ENCODE measurements at places on chromosomes 4 and X.

GRCh38 chr4:150418757-150419410 is 163.1 kb upstream of the MAB21L2 start:
- DNase-seq = no peak

DNA sequence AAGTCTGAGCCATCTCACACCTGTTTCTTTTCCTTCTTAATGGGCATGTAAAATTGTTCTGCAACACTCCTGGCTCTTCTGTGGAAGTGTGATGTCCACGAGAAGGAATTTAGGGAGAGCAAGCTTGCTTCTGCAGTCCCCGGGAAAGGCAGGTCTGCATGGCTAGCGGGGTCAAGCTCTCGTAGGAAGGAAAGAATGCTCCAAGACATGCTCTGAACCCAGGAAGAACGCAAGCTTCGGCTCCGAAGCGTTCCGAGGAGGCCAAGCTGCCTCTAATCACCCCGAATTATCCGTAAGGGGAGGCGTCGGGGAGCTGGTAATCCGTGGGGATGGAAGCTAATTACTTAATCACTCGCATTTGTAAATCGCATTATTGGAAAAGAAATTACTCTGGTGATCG is 177.7 kb downstream of the CRLF2 start:
- no peak for DNase-seq

- DNase-seq = no peak
Measured at GRCh38 chr4:17448689-17449088, 63.2 kb downstream of the QDPR start.

- DNase-seq = no peak
Measured at GRCh38 chrX:147072747-147073146, 258.2 kb upstream of the CXorf51A start.

DNA sequence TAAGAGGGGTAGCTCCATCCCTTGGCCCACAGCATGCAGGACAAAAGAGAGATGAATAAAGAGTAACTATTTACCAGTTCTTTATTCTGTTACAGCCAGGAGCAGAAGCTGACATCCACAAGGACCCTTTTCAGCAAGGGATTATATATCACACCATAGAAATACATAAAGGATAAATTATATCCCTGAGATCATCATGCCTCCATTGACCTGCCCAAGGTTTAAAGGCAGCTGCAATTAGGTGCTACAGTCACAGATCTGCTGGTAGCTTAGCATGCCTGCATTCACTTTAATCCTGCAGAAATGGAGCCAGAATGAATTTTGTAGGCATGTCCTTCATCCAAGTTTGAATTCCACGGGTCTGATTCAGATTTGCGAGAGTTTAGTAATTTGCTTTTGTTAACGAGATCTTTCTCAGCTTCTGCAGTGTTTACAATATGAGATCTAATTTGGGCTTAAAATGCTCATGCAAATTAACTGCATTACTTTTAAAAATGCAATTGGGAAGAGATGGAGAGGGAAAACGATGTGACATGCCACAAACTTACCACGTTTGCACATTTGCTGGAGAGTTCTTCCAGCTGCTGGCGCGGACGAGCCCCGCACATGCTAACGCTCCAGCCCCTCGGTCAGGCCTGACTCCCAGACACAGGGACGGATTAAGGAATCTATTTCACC is 327.0 kb upstream of the NOCT start:
- DNase-seq = no peak

GRCh38 chr4:74378573-74378972 is 13.6 kb downstream of the EREG start:
- DNase-seq = no peak

GRCh38 chr4:129254526-129254925 is 158.6 kb downstream of the C4orf33 start:
- DNase-seq = no peak

DNA sequence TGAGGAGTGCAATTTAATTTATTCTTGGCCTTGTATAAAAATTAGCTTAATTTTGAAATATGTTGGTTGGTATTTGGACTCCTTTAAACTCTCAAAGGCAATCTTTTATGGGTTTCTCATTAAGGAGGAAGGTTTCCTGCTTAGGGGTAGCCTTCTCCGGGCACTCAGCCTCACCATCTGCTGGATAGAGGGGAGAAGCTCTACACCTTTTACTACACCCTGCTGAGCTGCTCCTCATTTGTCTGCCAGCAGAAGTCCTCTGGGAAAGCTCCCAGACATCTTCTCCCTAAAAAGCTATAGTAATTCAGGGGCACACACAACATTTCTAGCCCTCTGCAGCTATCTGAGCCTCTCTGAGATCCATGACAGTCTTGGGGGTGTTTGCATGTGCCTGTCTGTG is 179.1 kb downstream of the SOWAHB start:
- DNase-seq = no peak

DNA sequence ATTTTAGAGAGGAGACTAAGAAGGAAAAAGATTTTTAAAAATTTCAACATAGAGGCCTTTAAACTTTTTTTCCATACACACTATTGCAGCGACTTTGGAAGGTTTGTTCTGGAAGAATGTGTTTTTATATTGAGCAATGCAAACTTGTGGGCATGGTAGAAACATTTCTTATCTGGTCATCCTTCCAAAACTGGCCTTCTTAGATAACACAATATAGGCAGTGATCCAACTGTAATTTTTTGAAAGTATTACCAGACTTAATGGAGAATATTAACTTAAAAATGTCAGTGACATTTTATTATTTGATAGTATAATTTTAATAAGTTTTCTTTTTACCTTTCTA is 25.6 kb downstream of the FHDC1 start:
- no peak for DNase-seq

DNA sequence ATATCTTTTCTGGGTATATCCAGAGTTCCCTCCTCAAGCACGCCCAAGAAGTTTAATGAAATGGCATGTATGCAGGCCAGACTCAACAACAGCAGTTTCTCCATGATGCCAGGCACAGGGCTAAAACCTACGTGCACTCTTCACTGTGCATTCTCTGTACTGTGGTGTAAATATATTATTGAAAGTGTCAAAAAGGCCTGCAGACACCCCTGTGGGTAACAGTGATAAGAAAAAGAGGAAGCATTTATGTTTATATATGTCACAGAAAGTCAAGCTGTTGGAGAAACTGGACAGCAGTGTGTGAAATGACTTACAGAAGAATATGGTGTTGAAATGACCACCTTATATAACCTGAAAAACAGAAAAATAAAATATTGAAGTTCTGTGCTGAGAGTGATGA is 29.6 kb upstream of the DCAF8L1 start:
- no peak for DNase-seq

- DNase-seq = no peak
Measured at GRCh38 chr4:15720851-15721250, 18.0 kb downstream of the BST1 start.

GRCh38 chr4:3672465-3672831 is 93.7 kb upstream of the ADRA2C start:
- no peak for DNase-seq

GRCh38 chrX:80022363-80023031 is 7.9 kb downstream of the TBX22 start:
- no peak for DNase-seq

DNA sequence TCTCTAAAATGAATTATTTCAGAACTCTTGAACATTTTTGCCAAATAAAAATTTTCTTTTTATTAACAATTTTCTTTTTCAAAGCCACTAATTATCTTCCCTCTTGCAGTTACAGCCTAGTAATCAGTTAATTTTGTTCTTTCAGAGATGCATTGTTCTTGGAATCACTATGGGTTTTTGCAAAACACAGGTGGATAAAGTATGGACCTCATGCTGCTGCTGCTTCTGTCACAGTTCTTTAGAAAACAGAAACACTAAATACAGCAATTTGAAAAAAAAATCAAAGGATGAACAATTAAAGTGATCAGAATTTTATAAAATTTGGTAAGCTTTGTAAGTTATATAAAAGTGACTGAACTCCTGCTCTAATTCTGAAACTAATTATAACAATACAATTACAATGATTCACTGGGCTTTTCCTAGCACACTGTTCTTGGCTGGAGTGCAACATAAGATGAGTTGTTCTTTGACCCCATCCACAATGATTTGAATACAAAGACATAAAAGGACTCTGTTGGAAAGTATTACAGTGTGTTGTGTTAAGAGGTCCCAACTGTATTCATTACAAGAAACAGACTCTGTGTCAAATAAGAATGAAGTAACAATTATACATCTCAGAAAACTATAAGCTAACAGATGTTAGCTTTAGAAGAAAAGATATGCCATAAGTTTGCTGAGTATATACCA is 59.4 kb upstream of the GK2 start:
- no peak for DNase-seq

DNA sequence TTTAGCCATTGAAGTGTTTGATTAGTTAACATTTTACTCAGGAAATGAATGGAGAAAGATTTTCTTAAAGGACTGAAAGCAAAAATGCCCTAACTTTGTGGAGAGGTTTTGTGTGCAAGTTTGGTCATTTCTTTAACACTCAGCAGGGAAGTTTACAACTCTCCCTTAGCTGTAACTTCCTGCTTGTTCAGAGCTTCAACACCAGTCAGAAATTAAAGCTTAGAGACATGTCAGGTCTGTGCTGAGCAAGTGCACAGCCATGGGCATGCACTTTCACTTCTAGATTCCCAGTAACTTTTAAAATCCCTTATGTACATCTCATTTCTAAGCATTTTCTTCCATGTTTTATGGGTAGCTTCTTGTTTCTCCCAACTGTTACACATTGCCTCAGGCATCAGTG is 326.0 kb downstream of the ACTRT1 start:
- no peak for DNase-seq

GRCh38 chr4:150321113-150321512 is 242.9 kb downstream of the DCLK2 start:
- no peak for DNase-seq

DNA sequence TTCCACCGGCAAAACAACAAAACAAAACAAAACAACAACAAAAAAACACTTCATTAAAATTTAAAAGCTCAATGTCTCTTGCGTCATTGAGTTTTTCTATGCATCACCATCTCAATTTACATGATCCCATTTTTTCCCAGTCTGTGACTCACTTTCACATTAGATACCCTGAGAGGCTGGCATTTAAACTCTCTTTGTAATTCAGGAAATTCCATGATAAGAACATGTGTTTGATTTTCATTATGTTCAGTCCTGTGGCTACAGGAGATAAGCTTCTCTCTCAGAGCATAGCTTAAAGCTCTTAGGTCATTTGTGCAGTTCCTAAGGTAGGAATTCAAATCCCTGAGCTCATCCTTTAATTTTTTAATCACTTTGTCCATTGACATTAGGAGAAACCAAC is 104.6 kb downstream of the NBDY start:
- no peak for DNase-seq

- DNase-seq = no peak
Measured at GRCh38 chrX:7346021-7346420, 198.1 kb upstream of the PUDP start.

GRCh38 chr4:80035336-80035735 is 37.7 kb downstream of the ANTXR2 start:
- no peak for DNase-seq

- no peak for DNase-seq
Measured at GRCh38 chrX:118324588-118324987, 21.3 kb upstream of the WDR44 start.

DNA sequence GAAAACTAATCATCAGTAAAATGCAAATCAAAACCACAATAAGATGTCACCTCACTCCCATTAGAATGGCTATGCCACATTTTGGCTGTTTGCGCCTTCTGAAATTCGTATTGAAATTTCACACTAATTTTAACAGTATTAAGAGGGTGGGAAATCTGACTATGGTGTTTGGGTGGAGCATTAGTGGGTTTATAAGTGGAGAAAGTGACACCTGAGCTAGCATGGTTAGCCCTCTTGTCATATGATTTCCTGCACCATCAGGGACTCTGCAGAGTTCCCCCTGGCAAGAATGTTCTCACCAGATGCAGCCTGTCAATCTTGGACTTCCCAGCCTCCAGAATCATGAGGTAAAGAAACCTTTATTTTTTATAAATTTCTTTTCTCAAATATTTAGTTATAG is 31.6 kb upstream of the BRWD3 start:
- DNase-seq = no peak

DNA sequence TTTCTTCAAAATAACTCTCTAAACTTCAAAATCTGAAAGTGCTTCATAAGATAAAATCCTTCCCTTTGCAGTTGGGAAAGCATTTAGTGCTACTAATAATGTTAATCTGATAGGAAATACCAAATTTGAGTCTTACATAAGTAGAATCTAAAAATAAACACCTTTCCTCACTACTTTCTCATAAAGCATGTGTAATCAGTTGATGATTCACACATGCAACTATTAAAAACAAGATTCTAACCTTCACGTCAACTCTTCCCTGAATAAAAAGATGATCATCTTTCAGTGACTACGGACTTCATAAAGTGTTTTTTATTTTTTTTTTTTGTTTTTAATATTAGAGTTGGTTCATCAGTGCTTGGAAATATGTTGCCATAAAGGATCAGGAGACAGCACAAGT is 172.6 kb downstream of the ACTRT1 start:
- no peak for DNase-seq

DNA sequence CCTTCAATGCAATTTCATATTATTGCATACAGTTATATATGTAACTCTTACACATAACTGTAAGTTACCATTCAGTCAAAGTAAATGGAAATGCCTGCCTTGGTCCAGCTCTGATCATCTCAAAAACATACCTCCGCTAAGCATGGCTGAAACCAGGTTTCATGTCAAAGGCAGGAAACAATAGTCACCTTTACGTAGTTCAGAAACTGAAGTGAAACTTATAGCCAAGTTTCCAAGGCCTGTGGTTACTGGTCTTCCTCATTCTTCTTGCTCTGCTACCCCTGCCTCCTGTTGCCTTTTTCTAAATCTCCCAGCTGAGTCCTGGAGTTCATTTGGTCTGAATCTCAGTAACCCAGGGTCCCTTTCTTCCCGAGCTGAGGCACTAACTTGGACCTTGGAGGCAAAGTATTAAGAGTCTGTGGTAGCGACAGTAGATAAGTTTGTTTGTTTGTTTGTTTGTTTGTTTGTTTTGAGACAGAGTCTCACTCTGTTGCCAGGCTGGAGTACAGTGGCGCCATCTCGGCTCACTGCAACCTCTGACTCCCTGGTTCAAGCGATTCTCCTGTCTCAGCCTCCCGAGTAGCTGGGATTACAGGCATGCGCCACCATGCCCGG is 30.8 kb downstream of the DAPP1 start:
- DNase-seq = no peak

DNA sequence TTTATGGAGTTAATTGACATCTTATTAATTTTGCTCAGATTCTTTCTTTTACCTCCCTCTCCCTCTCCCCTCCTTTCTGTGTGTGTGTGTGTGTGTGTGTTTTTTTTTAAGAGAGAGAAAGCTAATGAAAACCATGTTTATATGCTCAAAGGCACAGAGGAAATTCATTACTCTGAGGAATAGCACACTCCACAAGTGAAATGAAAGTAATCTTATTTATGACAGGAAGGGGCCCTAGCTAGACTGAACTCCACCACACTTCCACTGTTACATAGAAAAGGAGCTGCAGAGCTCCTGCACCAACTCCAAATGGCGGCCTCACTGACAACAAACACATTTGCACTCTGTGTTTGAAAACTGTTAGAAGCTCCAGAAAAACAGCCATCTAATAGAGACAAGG is 150.6 kb downstream of the RASL11B start:
- no peak for DNase-seq

DNA sequence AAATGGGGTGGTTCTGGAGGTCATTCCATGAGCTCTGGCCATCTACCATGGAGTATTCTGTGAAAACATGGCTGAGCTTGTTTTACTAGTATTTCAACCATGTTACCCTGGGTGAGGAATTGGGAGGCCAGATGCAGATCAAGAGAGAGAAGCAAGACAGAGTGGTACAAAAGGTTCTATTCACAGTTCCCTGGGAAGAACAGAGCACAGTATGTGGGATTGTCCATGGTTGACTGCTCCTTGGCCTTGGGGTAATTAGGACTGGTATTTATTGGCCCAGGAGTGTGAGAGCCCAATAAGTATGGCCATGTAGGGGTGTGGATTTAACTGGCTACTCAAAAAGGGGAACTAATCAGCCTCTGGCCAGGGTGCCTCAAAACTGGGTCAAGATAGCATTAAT is 239.7 kb upstream of the GATB start:
- no peak for DNase-seq

Data from D721Med (cell line).